ENCODE measurements at places on chromosomes 5 and 9.

GRCh38 chr9:105246656-105247173, 2.3 kb downstream of the SLC44A1 start:
- DNase-seq: no peak

DNA sequence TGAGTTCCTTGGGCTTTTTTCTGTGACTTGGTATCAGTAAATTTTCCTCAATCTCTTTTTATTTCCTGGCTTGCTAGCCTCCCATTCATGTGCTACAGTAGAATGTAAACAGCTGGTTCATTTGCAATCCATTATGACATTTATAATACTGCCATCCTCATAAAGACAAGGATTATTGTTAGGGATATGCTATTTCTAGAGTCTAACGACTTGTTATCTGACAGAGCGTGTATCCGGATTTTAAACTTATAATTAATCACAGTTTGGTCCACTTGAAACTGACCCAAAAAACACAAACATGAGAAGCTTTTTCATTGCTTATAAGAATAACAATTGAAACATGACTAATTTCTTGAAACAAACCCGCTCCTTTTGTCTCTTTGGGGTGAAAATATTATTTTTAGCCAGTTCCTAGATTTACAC, 585.8 kb downstream of the TLE4 start:
- DNase-seq: no peak

DNA sequence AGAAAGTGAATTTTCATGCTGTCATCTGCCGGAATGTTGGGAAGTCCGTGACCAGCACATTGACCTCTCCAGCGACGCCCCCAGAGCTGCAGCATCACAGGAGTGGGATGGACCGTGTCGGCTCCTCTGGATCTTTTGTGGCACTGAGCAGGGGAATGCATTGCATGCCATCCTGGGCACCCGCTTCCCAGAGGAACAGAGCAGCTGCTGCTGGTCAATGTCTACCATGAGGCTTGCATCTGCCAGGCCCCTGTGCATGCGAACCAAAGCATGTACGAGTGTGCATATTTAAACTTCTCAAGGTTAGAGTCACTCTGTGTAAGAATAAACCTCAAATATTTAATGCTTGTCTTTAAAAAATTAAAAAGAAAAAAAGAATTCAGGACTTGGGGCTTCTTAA, 414.8 kb downstream of the GADD45G start:
- DNase-seq: no peak

- DNase-seq: no peak
Measured at GRCh38 chr5:150541895-150542294, 34.0 kb downstream of the NDST1 start.

DNA sequence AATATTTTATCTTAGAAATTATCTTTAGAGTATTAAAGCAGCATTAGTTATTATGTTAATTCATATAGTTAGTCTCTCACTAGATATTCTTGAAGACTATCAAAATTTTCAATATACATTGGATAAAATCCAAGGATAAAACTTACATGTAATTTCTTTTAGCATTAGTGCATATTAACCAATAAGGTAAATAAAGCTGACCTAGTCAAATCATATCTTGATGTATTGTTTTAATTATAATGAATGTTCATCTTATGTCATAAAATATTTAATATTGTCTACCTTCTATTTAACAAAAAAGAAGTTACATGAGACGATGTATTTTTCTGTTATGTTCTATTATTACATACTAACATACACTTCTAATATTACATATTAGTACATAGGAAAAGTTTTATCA, 301.7 kb upstream of the DAB2 start:
- no peak for DNase-seq

Data from omental fat pad (tissue), 4 donors.